ENCODE measurements at places on chromosomes 4 and X.

- peak; percentile 44 for DNase-seq
Measured at GRCh38 chr4:122712782-122713181, 19.7 kb upstream of the BBS12 start.

DNA sequence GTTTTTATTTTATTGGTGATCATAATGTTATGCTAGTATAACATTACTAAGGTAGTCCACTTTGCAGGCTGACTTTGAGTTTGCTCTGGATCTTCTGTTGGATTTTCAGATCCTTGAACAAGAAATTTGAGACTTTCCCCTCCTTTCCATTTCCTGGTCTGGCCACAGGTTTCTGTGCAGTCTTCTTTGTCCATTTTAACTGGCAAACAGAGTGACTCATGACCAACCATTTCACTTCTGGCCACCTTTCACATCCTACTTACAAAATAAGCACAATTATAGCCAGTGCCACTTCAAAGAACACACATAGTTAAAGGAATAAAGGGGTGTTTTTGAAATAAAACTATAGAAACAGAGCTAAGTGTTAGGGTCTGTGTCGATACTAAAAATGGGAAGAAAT is 8.4 kb downstream of the ANK2 start:
- DNase-seq, result peak; percentile 37

DNA sequence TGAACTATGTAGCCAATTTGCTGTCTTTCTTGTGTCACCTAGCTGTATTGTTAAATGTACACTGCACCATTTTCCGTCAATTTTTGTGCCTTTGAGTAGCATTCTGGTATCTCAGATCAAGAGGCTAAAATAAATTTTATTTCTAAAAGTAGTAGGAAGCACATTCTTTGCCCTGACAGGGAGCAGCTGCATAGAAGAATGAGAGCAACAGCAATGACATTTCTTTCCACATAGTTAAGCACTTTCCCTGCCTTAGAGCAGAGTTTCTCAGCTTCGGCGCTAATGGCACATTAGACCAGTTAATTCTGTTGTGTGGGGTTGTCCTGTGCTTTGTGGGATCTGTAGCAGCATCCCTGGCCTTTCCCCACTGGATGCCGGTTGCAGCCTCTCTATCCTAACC is 173.9 kb downstream of the CHIC2 start:
- DNase-seq, result no peak

DNA sequence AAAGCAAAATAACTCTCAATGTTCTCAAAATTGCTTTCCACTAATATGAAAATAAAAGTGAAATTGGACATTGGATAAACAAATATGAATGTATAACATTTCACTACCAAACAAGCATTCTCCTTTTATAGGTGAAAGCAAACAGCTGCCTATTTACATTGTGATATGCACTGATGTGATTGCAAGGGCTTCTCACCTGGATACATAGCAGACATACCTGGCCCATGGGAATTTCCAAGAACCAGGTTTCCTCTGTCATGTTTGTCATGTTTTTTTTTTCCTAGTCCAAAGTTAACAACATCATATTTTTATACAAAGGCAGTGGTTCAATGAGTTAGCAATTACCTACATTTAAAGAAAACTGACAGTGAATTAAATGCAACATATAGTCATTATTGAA is 228.5 kb downstream of the ANKRD50 start:
- DNase-seq, result no peak

- peak; percentile 82 for DNase-seq
Measured at GRCh38 chr4:179751669-179752068, 2309.4 kb upstream of the AGA start.

DNA sequence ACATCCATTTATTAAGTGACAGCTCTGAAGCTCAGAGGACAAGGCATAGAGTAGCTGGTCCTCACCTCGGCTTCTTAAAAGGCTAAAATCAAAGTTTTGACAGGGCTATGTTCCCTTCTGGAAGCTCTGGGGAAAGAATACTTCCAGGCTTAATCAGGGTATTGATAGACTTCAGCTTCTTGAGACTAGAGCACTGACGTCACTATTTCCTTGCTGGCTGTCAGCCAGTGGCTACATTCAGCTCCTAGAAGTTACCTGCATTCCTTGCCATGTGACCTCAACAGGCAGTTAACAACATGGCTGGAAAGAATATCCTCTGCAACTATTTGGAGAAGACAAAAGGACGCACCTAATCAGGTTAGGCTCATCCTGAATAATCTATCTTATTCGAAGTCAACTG is 1144.8 kb downstream of the ADGRL3 start:
- DNase-seq, result peak; percentile 19

DNA sequence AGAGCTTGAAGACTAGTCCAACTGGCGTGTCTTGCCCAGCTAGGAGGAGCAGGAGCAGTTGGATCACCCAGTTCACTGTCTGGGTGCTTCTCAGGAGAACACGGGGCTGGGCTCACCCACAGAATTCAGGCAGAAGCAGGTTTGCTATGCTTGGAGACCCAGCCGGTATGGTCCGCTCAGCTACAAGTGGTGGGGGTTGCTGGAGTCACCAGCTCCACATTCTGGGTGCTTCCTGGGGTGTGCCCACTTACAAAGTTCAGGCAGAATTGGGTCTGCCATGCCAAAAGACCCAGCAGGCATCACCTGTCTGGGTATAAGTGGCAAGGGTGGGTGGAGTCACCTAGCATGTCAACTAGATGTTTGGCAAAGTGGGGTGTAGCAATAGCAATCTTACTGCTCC is 1061.8 kb downstream of the PCDH19 start:
- no peak for DNase-seq

DNA sequence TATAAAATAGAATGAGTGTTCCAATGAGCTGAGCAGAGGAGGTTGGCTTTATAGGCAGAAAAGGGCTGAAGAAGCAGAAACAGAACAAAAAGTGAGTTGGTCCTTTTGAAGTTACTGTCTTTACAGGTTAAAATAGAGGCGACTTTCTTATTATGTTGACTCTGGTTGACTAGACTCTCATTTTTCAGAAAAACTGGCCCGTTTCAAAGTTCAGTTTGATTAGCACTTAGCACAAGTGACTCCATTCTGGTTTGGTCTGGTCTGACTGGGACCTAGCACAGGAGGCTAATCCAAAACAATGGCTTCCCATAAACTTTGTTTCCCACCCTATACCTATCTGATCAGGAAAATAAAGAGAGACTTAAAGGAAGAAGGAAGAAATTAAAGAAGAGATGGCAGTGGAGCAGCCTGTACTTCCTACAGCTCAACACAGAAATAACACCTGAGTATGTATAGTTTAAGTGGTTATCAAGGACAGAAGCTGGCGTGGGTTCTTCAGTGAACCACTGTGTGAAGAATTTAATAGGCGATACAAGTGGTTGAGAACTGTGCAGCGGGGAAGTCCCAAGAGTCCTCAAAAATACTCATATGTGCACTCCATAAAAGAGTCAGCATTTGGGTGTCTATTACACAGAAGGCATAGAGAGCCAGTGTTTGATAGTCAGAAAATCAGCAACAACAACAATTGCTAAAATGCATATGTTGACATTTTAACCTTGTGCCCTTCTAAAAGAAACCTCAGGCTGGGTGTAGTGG is 554.8 kb upstream of the HTR2C start:
- no peak for DNase-seq

DNA sequence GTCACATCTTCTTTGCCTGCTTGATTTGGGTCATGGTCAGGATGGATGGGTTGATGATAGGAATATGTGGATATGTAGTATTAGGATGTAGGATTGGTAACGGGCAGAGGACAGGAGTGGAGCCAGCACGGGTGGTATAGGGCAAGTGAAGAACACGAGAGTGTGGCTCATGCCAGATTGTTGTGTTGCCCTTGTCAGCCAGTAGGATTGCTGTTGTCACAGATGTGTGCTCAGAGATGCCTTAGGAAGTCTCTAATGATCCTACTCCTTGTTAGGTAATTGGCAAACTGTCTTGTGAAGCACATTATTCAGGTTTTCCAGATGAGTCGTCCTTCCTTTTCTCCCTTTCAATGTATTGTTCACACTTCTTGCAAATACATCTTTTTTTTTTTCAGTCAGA is 5.5 kb downstream of the ATP10D start:
- peak; percentile 67 for DNase-seq

DNA sequence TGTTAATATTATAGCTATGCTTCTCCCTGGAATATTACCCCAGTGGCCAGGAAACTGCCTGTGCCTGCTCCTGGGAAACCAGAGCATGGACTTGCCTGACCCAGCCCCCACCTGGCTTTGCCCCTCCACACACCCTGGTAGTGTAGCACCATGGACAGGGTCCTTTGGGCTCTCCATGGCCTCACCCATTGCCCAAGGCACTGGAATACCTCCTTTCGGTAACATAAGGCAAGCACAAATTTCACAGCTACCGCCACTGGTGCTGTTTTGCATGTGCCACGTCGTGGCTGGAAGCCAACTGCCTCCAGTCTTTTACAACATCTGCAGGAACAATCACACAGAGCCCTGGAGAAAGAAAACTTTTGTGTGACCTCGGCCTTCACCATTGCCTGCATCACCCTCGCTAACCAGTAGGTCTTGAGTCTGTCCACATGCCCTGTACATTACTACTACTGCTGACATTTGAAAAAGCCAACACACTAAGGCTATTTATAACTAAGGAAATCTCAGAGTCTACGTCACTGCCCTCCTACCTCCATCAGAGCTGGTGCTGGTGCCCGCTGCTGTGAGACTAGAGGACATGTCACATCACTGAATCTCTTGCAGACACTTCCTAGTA is 47.7 kb downstream of the HPGD start:
- peak; percentile 14 for DNase-seq

GRCh38 chr4:176425035-176425434 is 105.3 kb downstream of the SPCS3 start:
- peak; percentile 69 for DNase-seq

- no peak for DNase-seq
Measured at GRCh38 chr4:147085781-147086180, 140.1 kb upstream of the TTC29 start.

DNA sequence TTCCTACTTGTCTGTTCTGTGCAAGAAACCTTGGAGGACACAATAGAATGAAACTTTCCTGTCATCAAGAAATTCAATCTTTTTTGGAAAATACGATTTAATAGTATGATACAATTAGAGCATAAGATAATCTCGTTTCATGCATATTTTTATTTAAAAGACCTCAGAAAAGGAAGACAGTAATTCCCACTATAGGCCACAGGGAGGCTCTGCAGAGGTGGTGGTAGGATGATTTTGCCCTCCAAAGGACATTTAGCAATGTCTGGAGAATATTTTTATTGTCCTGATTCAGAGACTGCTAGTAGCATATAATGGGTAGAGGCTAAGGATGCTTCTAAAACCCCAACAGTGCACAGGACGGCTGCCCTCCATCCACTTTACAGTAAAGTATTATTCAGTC is 68.7 kb downstream of the PAK3 start:
- peak; percentile 17 for DNase-seq

GRCh38 chr4:150310159-150310895 is 232.1 kb downstream of the DCLK2 start:
- peak; percentile 8 for DNase-seq

- DNase-seq, result peak; percentile 28
Measured at GRCh38 chrX:17535229-17535628, 160.2 kb downstream of the NHS start.

DNA sequence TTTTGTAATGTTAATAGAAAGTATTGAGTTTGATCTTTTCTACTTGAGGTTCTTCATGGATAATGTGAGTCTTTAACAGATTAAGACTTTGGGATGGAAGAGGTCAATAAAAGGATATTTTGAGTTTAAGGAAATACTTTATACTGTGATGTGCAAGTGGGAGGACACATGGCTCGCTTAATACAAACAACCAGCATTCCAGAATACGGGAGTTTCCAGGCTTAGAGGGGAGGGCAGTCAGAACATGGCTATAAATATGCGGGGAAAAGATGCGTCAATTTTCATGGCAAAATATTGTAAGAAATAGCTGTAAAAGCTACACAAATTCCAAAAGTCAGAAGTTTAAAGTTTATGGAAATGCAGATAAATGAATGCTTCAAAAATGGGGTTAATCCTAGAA is 192.3 kb downstream of the AASDH start:
- no peak for DNase-seq

DNA sequence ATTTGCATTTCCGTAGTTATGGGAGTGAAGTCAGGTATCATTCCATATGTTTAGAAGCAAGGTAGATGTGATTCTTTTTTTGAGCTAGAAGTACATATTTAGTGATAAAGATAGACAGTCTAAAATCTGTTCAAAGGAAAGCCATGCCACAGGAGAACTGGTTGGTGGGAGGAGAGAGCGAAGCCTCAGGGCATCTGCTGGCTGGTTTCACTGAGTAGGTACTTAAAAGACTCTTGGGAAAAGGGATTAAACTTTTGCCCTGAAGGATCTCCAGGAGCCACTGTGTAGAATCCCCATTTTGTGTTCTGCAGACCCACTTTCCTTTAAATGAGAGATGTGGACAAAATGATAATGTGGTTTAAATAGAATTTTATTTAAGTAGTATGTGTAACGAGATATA is 89.6 kb downstream of the SHROOM2 start:
- no peak for DNase-seq

DNA sequence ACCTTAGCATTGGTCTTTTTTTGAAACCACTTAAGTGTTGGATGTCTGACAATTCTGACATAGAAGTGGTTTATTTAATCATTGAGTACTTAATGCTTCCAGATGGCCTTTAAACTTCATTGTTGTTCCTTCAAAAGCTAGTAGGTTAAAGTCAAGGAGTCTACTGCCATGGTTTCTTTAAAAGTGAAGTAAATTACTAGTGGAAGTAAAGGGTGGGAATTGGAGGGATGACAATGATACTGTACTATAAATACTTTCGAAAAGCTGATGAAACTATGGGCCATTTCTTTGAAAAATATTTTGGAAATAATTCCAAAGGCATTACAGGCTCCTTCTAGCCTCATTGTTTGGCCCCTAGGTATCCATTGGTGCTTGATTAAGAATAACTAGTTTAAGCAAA is 51.9 kb downstream of the ATP10D start:
- no peak for DNase-seq

GRCh38 chrX:73563738-73564068 is 706 bp downstream of the CHIC1 start:
- peak; percentile 13 for DNase-seq

- peak; percentile 47 for DNase-seq
Measured at GRCh38 chr4:82900066-82900410, 497 bp upstream of the THAP9 start.

- DNase-seq, result no peak
Measured at GRCh38 chr4:122163301-122163700, 11.2 kb downstream of the BLTP1 start.

GRCh38 chrX:41259516-41259915 is 74.4 kb upstream of the DDX3X start:
- DNase-seq, result no peak

- peak; percentile 55 for DNase-seq
Measured at GRCh38 chr4:124946696-124947095, 234.2 kb upstream of the ANKRD50 start.

- no peak for DNase-seq
Measured at GRCh38 chr4:956531-957230, 16.7 kb downstream of the DGKQ start.

DNA sequence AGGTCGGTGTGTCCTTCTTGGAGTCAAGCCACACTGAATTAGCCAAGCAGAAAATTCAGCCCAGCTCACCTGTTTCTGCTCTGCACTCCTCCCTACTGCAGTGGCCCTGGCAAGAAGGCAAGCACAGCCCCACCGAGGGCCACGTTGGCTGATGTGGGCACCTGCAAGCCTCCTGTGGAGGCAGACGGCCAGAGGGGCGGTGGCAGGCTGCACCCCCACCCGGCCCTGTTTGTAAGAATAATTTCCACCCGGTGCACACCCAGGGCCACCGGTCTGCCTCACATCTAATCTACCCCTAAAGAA is 18.8 kb downstream of the PPP2R2C start:
- DNase-seq, result no peak
